ENCODE measurements at places on chromosomes 11 and 22.

DNA sequence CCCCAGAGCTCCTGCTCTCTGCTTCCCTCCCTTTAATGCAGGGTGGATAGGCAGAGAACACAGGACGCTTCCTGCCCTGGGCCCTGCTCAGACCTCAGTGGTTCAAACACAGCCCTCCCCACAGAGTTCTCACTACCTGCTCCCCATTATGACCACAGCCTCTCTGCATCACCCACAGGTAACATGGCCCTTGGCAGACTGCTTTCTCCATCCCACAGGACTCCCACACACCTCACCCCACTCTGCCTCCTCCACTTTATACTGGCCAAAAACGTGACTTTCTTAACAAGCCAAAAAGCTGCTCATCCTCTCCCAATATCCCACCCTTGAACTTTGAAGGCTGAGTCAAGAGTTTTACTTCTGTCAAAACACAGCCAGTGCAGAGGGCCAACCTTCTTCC is 33.8 kb downstream of the BUD13 start:
- no peak for DNase-seq

DNA sequence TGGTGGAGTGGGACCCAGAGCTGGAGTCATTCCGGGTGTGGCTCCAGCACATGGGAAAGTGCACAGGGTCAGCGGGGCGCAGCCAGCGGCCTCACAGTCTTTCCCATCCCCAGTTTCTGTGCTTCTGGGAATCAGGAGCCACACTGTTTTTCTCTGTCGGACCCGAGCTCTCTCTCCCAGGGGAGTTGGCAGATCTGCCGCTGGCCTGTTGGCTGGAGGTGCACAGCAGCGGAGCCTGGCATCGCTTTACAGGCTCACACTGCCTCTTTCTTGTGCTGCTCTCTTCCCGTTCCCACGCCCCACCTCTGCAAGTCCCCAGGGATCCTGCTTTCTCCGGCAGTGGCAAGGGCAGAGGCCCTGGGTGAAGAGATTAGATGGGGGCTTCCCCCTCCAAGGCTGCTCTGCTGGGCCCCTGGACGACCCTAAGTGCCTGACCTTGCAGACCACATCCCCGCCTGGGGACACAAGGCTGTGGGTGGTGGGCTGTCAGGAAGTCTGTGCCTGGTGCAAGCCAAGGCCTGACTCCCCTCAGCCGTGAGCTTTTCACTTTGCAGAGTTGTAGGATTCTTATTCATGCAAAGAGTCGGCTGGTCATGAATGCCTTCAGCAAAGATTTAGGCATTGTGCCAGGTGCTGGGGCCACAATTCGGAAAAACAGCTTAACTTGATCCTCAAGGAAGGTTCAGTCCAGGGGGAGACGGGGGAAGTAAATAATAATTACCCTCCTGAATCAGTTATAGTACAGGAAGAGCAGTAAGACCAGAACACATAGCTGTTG is 116.3 kb downstream of the TIMP3 start:
- DNase-seq, result no peak

- no peak for DNase-seq
These were observed 7.3 kb downstream of the ADORA2A start for GRCh38 chr22:24434471-24435322.

GRCh38 chr11:31818874-31819331 is 7.8 kb upstream of the PAX6 start:
- DNase-seq, result no peak

- no peak for DNase-seq
These were observed 78.7 kb upstream of the NARS2 start for GRCh38 chr11:78653294-78653909.

- DNase-seq, result no peak
These were observed 324.2 kb downstream of the TMEM135 start for GRCh38 chr11:87361891-87362290.

DNA sequence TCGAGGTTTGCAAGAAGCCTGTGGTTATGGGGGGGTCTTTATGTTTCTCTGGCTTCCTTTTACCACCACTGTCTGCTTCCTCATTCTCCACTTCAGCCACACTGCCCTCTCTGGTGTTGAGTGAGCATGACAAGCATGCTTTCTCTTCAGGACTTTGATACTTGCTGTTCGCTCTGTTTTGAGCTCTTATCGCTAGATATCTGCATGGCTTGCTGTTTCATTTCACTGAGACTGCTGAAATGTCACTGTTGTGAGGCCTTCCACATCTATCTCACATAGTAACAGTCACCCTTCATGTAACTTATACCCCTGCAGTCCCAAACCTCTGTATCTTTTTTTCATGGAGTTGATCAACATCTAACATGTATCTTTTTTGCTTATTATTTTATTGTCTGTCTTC is 59.8 kb downstream of the TMEM135 start:
- peak; percentile 3 for DNase-seq

DNA sequence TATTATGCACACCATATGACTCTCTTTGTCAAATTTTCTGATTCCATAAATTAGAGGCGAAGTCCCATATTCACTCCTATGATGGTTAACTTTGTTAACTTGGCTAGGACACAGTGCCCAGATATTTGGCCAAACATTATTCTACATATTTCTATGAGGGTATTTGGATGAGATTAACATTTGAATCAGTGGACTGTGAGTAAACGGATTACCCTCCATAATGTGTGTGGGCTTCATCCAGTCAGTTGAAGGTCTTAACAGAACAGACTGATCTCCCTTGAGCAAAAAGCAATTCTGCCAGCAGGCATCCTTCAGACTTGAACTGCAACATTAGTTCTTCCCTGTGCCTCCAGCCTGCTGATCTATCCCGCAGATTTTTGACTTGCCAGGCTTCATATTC is 69.9 kb downstream of the FZD4 start:
- DNase-seq, result no peak

DNA sequence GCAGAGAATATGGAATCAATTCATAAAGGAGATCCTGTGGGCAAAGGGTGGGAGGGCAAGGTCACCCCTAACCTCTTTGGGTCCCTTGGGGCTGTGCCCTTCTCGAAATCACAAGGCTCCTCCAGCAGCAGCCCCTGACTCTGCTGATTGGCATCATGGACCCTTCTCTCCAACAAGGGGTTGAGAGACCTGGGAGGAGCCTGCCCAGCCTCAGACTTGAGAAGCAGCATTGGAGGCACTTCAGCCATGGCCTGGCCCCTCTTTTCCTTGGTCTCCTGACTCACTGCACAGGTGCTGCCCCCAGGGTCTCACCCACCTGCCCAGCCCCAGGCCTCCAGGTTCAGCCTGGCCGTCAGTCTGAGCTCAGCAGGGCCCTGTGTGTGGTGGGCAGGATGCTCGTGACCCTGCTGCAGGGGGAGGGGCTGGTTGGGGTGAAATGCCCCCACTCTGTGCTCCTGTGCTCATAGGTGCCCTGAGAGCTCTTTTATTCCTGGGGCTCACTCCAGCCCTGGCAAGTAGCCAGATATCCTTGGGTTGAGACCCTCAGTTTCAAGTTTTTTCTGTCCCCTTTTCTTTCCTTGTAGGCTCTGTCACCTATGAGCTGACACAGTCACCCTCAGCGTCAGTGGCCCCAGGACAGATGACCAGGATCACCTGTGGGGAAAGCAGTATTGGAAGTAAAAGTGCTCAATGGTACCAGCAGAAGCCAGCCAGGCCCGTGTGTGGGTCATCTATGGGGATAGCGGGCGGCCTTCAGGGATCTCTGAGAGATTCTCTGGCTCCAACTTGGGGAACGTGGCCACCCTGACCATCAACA is 110.8 kb downstream of the GGTLC2 start:
- no peak for DNase-seq

GRCh38 chr11:59415111-59415510 is 11.1 kb downstream of the OR5A2 start:
- no peak for DNase-seq

- DNase-seq, result no peak
These were observed 2.9 kb downstream of the POU2AF3 start for GRCh38 chr11:111301004-111301841.

DNA sequence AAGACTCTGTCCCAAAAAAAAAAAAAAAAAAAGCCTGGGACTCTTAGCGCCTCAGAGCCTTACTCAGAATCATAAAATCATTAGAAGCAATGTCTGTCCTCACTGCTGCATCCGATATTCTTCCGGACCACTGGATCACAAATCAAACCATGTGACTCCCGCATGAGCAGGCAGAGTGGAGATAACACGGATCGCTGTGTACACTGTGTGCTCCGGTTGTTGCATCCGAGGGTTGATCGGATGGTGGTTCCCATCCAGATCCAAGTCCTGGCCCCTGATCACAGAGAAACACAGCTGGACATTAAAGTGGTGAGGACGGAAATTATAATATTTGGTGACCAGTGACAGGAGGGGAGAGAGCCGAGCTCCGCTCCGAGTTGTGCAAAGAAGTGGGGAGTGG is 9.7 kb upstream of the TXNRD2 start:
- peak; percentile 83 for DNase-seq

- DNase-seq, result peak; percentile 87
These were observed 1.5 kb downstream of the IGSF9B start for GRCh38 chr11:133955081-133955891.

DNA sequence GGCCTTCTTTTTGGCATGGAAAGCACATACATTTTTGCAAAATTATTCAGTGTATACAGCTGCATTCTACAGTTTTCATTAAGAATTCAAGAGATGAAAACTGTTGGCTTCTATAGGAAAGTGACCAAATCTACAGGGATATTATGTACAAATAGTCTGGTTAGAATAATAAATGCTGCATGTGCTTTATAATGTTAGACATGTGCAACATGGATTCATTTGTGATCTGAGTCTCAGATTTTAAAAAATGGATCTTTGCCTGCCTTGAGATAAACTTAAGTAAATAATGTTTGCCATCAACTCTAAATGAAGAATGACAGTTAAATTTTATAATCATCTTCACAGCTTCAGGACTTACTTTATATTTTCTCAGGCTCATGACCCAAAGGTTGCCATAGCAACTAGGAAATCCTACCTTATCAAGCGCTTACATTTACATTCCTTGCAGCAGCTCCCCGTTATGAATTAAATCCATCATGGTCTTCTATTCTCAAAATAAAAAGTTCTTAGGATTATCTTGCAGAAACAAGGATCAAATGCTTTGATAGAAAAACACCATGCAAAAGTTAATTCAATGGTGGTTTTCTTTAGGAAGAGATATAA is 200.2 kb downstream of the CADM1 start:
- no peak for DNase-seq

DNA sequence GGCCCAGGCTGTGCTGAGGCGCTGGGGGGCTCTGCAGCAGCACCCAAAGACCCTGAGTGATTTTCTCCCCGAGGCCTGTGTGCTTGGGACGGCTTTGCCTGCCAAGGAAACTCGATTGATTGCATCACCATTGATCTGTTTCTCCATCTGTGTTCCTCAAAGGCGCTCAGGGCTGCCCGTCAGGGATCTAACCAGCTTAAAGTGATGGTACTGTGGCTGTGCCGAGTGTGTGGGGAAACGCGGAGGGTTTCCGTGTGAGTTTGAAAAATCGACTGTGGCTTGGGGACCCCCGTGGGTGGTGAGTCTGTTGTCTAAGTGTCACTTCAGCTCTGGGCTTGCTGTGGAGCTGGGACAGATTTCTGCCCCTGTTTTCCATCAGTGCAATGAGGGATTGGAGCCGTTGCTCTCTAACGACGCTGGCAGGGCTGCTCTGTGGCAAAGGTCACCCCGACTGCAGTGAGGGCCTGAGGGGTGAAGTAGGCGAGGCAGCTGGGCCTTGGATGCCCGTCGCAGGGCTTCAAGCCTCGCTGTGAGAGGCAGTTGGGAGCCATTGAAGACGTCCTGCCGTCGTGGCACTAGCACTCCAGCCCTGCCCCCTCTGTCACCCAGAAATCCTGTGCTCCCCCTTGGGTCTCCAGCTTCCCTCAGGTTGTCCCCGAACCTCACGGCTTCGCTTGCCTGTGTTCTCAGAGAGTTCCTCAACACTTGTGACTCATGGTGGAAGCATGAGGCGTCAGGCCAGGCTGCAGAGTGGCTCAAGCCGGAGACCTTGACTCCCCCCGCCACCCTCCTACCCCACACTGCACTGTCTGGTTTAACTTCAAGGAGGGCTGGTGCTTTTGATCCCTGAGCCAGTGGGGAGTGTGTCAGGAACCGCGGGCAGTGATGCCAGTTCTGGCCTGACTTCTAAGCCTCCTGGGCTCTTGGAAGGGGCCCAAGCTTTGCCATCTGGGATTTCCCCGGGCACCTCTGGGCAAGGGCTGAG is 21.8 kb downstream of the CACNA1I start:
- DNase-seq, result peak; percentile 50

GRCh38 chr11:17883946-17884345 is 128.9 kb downstream of the SERGEF start:
- DNase-seq, result no peak

DNA sequence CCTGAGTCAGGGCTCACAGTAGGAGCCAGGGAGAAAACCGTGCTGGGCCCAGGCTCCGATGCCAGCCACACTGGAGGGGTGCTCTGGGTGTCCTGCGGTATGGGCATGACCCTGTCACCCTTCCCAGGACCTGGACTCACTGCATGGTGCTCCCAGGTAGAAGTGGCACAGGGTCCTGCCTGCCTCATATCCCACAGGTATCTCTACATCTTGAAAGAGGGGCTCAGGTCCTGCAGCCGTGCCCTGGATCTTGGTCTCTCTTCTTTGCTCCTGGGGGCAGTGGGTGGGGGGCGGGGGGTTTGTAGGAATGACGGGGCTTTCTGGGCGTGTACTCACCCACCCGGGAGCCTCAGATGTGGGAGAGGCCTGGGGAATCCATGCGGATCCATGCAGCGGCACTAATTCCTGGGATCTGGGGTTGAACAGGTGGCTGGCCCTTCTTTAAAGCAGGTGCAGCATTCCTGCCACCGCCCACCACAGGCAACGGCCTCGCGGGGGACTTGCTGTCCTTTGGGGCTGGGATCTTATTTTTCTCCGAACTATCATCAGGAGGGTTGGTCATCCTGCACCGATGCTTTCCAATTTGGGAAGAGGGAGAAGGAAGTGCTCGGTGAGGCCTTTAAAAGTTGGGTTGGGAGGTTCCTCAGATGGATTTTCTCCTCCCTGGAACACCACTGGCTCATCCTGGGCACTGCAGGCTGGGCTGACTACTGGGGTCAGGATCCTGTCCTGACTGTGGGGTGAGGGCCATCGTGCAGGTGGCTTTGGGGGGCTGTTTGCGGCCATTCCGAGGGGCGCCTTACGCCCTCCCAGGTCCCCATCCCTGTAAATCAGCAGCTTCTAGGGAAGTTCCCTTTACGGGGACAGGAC is 886.4 kb downstream of the BRD1 start:
- DNase-seq, result no peak

DNA sequence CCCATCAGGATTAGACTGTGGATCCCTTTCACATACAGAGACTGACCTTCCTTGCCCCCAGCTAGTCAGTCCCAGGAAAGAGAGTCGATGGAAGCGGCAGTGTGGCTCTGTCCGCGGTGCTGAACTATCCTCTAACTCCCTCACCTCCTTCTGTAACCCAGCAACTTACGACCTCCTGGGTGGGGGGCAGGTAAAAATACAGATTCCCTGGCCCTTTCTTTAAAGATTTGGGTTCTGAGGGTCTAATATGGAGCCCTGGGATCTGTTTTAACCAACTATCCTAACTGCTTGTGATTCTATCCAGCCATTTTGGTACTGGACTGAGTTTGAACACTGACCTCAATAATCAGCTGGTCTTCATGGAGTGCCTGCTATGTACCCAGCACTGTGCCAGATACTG is 23.2 kb downstream of the MFNG start:
- DNase-seq, result no peak

GRCh38 chr22:46022881-46023512 is 46.0 kb upstream of the WNT7B start:
- DNase-seq, result no peak

- peak; percentile 71 for DNase-seq
These were observed 13.3 kb upstream of the MICALL1 start for GRCh38 chr22:37892566-37893335.

GRCh38 chr11:6667733-6668374 is 12.2 kb upstream of the DCHS1 start:
- peak; percentile 5 for DNase-seq

GRCh38 chr11:13302420-13302958 is 24.9 kb downstream of the BMAL1 start:
- DNase-seq, result no peak

Measured in G401 (cell line).